H9 (cell line): ENCODE measurements at places on chromosomes 4 and X. TPM values are rescaled to one million over a fixed set of nuclear protein-coding genes. Genes with fewer than 3 reads are reported as not detected.

H2AZ1 gene
- total RNA-seq = 811 and 815 TPM in 2 replicates

SMR3A gene
- not detected in 2 replicates for total RNA-seq

IL1RAPL2 gene
- total RNA-seq = 0.13 TPM in 1 of 2 replicates, not detected in the other

- H3K4me1 ChIP-seq = peaks cover 34% of the 10 kb centered on the region; the same call in 1 of the 2 replicates
- no peaks in the 10 kb centered on the region; the same call in 1 of the 2 replicates for H3K27me3 ChIP-seq
- DNase-seq = peak; percentile 56
- H3K27ac ChIP-seq = no peak overlapping the region
- H3K36me3 ChIP-seq = peaks cover 5% of the 10 kb centered on the region; the same call in 2 of the 3 replicates
Measured at GRCh38 chrX:39815631-39816030, 282.1 kb downstream of the BCOR start.

GRCh38 chr4:24511371-24512063 lies 72.8 kb downstream of the DHX15 start:
- no peak overlapping the region for H3K4me3 ChIP-seq
- peak; percentile 63 for DNase-seq
- peaks cover 38% of the 10 kb centered on the region for H3K36me3 ChIP-seq
- 0 out of 2 replicates have a peak, but pooled peaks cover 2% of the 10 kb centered on the region for H3K27me3 ChIP-seq
- peak overlapping the region; percentile 34 for H3K27ac ChIP-seq
- peaks cover 10% of the 10 kb centered on the region; the same call in 1 of the 2 replicates for H3K4me1 ChIP-seq

GRCh38 chr4:52783069-52783468 lies 31.8 kb upstream of the ERVMER34-1 start:
- H3K27me3 ChIP-seq = no peaks in the 10 kb centered on the region
- H3K27ac ChIP-seq = no peak overlapping the region
- H3K4me3 ChIP-seq = no peak overlapping the region
- peaks cover 6% of the 10 kb centered on the region; the same call in 1 of the 2 replicates for H3K36me3 ChIP-seq
- no peak for DNase-seq
- H3K4me1 ChIP-seq = no peaks in the 10 kb centered on the region

- H3K27ac ChIP-seq = no peak overlapping the region
- no peaks in the 10 kb centered on the region for H3K36me3 ChIP-seq
- no peaks in the 10 kb centered on the region for H3K4me1 ChIP-seq
- H3K4me3 ChIP-seq = peak overlapping the region; percentile 89
- peak; percentile 56 for DNase-seq
Measured at GRCh38 chr4:105145903-105146275, 787 bp upstream of the TET2 start.

DNA sequence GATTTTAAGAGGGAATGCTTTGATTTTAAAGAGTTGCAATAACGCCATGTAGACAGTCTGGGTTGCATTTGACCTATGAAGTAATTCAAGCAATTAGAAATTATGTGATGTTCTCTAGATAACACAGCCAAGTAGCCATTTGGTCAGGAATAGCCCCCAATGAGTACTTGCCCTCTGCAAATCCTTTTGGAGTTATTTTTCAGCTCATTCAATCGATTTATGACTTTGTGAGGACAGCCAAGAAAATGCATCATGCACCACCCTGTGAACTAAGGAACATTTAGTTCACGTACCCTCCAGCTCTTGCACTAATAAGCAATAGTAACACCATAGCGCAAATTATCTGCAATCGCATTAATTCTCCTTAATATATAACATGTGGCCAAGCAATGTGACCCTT lies 552.6 kb upstream of the INTU start:
- no peak overlapping the region for H3K4me3 ChIP-seq
- no peak for DNase-seq
- no peaks in the 10 kb centered on the region for H3K36me3 ChIP-seq
- H3K27ac ChIP-seq = no peak overlapping the region

DNA sequence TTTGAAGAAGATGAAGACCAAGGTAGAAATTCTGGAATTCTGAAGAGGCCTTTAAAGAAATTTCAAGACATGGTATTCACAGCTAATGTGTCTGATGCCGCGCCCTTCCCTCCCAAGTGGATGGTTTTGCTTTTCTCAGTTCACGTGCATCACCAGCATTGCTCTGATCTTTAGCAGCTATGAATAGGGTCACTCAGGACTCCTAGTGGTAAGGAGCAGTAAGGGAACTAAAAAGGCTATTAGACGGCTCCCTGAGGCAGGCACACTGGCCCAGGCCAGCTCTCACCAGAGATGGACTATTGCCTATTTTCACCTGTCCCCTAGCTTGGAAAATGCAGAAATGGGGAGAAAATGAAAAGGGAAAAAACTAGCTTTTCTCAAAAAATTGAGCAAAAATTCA lies 447.5 kb upstream of the RASGEF1B start:
- no peaks in the 10 kb centered on the region for H3K36me3 ChIP-seq
- no peak overlapping the region for H3K4me3 ChIP-seq
- H3K27me3 ChIP-seq = no peaks in the 10 kb centered on the region
- no peaks in the 10 kb centered on the region for H3K4me1 ChIP-seq
- peak; percentile 38 for DNase-seq

NOA1 gene
- 22.2 and 22.8 TPM in 2 replicates for total RNA-seq

DNA sequence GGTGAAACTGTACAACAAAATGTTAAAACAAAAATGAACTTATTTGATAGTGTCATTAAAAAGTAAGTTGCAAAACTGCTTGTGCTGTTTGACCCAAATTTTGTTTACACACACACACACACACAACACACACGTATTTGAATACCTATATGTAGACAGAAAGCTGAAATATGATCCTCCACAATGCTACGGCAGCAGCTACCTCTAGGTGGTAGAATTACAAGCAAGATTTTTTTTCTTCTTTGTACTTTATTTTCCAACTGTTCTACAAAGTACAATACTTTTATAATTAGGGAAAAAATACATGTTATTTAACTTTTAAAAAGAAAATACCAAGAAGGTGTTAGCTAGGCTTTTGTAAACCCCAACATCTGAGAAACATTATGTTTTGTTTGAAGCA lies 1.2 kb downstream of the CYTL1 start:
- no peak overlapping the region for H3K27ac ChIP-seq
- H3K4me1 ChIP-seq = no peaks in the 10 kb centered on the region

DNA sequence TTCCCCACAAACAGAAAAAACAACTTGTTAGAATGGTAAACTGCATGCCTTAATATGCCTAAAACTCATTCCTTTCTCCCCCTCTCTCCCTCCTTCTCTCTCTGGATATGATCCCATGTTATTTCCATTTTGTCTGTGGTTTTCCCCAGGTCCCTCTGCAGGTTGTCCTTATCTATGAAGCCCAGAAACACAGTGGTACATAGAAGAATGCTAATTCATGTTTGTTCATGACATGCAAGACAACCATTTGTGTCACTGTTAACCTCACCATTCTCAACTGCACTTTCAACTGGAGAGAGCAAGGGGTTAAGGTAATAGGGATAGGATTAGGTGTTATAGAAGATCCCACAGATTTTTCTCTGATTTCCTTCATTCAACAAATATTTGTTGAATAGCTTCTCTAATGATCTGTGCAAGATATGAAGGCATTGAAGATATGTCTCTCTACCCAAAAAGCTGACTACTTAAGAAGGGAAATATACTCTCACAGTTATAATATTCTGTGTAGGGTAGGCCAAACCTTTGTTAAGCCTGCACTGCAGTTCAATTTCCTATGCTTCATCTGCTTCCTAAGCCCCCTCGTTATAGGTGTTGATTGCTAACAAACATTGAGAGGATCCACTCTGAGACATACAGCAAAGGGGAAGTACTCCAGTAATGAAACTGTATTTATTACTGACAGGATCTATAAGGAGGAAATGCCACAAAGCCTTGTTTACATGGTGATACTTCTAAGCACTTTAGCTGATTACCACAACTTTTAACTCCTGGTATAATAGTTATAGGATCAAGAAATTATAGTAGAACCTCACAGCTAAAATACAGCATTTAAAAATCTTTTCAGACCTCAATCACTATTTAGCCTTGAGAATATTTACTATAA lies 96.1 kb downstream of the FRYL start:
- no peaks in the 10 kb centered on the region for H3K4me1 ChIP-seq
- no peak overlapping the region for H3K27ac ChIP-seq
- H3K36me3 ChIP-seq = peaks cover 1% of the 10 kb centered on the region; the same call in 1 of the 3 replicates
- no peaks in the 10 kb centered on the region for H3K27me3 ChIP-seq
- H3K4me3 ChIP-seq = no peak overlapping the region

TLR10 gene
- not detected in 2 replicates for total RNA-seq
